ENCODE measurements at places on chromosomes 5 and 9.

DNA sequence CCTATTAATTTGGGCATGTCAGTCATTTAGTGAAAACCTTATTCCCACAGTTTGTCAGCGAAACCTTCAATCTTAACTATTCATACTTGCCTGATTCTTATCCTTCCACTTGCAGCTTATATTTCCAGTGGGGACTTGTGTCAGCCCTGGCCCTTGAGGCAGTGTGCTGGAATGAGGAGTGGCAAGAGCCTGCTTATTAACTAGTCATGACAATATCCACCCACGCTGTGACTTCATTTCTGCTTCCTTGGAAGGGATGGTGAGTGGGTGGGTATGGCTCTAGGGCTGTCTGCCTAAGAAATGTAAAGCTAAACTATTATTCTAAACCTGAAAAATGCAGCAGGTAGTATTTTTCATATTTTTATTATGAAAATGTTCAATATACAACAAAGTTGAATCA, 34.0 kb upstream of the LURAP1L start:
- DNase-seq: no peak

DNA sequence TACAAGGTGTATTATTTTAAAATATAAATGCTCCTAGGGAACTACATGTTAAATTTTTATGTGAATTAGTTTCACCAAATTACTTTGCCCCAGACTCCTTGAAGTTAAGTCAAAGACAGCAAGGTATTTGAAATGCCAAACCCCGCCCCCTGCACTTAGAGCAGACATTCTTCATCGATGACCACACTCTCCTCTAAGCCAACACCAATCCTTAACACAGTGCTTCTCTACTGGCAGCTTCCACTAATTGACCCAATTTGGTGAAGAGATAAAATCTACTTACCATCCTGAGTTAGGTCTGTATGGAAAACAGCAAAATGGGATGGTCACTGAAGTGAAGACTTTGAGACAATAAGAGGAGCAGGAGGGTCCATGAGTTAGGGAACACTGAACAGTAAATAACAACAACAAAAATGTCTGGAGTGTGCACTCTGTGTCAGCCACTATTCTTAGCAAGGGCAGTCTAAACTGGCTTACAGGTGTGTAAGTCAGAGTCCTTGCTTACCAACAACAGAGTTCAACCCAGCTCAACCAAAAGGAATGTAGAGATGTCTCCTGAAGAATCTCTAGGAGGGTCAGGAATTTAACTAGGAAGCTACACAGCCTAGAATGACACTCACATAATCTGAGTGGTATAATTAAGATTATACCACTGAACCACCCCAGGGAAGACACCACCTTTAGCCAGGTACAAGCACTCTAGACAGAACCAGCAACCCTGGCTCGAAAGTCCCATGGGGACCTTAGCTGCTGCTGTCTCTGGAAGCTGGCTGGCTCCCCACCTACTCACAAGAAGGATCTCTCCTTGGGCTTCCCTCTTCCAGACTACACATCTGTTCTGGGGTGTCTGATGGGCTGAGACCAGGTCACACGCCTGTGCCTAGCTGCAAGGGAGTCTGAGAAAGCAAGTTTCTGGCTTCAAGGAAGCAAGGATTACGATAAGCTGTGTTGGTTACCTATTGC, 8.8 kb upstream of the UBE2QL1 start:
- no peak for DNase-seq

- DNase-seq: no peak
These were observed 36.2 kb downstream of the RIC1 start for GRCh38 chr9:5665059-5665458.

DNA sequence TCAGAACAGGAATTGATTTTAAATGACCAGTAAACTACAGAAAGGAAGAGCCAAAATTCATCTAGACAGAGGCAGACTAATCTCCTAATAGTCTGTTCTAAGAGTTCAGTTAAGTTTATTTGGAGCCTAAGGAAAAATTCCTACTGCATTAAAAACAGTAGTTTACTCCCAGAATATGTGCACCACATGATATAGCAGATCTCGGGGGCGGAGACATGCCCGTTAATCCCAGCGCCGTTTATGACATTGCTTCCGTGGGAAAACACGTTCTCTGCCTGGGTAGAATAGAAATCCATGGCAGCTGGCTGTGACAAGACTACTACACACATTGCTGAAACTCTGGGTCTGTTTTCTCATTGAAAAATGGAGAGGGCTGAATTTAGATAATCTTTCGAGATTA, 11.4 kb downstream of the HABP4 start:
- DNase-seq: no peak

DNA sequence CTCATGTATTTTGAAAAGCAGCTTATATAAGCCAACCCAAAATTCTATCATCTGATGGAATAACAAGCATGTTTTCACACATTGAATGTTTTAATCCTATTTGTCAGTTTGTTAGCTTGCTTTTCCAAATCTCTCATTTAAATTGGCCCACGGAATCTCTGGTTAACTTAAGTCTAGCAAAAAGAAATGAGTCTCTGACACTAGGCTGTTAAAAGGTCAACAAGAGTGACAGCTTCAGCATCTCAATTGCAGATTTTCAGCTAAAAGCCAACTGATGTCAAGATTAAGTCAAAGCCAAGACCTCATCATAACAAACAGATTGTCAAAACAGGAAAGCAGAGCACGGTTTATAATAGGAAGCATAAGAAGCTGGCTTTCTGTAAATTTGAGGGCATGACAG, 49.4 kb upstream of the CDH9 start:
- DNase-seq: no peak

DNA sequence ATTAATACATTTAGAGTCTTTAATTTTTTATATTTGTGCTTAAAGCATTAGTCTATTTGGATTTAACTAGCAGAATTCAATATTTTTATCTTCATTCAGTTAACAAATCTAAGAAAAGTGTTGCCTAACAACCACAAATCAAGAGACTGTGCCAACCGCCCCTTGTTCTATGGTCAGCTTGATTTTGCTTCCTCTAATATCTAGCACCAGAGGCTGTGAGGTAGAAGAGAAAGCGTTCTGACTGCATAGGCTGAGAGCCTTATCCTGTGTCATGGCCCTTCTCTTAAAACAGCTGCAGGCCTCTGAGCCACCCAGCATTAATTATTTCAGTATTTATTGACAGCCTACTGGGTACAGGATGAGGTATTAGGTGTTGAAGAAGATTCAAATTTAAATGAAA, 693.0 kb upstream of the CDH6 start:
- DNase-seq: no peak

DNA sequence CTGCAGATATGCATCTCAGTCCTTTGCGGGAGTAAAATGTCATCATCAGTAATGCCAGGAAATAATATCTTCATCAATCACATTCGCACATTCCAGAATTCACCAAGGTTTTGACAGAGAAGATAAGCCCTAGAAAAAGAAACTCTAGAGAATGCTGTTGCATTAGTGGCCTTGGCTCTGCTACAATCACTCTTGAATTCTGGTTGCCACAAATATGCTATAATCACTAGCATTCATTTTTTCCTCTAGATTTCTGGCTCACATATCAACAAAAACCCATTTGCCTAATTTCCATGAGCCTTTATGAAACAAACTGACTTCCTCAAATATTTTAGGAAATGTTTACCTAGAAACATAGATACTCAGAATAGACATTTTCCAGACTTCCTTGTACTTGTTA, 653.4 kb downstream of the ANXA1 start:
- no peak for DNase-seq

DNA sequence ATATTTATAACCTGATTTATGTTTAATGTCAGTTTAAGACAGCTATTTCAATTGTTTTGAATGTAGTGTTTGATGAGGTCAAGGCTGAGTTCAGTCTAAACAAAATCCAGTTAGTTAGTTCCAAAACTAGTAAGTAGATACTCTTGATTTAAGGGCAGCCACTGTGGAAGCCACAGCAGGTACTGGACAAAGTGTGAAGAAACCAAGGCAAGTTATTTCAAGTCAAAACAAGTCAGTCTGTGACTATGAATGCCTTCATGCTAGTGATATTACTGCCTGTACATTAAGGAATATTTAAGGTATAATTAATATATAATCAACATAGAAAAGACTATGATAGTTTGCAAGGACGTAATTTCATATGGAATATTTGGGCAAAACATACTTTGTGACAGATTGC, 362.3 kb downstream of the DMRTA1 start:
- DNase-seq: no peak

- peak; percentile 42 for DNase-seq
These were observed 36.3 kb downstream of the CAPSL start for GRCh38 chr5:35902046-35902672.

DNA sequence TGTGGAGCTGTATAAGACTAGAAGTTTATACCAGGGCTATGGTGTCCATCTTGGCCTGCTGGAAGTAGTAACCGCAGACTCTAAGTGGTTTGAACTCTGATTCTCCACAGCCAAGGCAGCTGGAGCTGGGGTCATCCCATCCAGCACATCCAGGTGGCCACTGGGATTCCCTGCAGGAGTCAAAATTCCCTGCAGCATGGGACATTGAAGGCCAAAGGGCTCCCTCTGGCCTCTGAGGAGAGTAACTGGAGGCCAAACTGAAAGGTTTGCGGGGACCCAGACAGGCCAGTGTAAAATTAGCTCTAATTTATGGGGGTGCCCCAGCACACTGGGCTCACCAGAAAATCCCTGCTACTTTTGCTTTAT, 12.2 kb upstream of the PRXL2C start:
- DNase-seq: no peak

GRCh38 chr5:140145256-140145655, 19.5 kb downstream of the IGIP start:
- DNase-seq: no peak

GRCh38 chr9:134560206-134560605, 81.4 kb upstream of the COL5A1 start:
- DNase-seq: no peak

GRCh38 chr5:50463047-50463446, 22.0 kb upstream of the EMB start:
- no peak for DNase-seq

DNA sequence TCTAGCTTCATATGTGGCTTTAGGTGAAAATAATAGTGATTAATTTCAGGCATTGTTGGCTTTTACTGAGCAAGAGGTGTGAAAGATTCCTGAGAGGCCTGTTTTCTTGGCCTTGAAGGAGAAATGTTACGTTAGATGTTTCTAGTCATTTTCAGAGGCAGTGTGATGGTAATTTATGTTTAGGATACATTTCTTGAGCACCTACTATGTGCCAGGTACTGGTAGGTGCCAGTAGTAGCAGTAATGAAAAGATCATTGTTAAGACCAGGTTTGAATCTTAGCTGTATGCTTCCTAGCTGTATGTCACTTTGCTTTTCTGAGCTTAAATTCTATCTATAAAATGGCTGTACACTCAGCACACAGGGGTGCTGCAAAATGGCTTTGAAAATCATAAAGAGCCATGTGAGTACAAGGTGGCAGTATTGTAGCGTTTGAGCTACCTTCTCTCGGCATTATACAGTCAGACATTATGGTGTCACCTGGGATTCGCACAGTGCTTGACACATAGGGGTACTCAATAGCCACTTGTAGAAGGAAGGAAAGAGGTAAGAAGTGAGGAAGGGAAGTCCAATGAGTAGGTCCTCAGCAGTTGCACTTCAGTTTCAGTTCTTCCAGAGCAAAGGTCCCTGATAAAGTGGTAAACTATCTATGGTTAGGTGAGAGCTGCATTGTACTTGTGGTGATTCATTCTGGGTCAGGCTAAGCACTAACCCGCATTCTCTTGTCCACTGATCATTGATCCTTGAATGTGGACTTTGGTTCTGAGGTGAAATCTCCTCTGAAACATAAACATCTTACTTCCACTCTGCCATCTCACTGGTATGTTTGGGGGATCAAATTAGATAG, 166.5 kb upstream of the NR3C1 start:
- DNase-seq: no peak

GRCh38 chr9:37271679-37272078, 150.8 kb upstream of the GRHPR start:
- DNase-seq: no peak

All from activated CD4-positive, alpha-beta T cell treated with anti-CD3 and anti-CD28 coated beads for 36 hours (primary cell).